ENCODE measurements at places on chromosomes 16 and 17.
A peak's percentile ranks its signal among the peaks of the same experiment; 100 is the strongest.

GRCh38 chr17:5391678-5392077 is 27.8 kb downstream of the NUP88 start:
- DNase-seq: no peak

GRCh38 chr17:6162892-6163291 is 92.7 kb downstream of the WSCD1 start:
- no peak for DNase-seq

- DNase-seq: no peak
Measured at GRCh38 chr16:87559945-87560344, 42.4 kb upstream of the JPH3 start.

GRCh38 chr17:67676305-67676704 is 41.4 kb upstream of the NOL11 start:
- DNase-seq: no peak

- no peak for DNase-seq
Measured at GRCh38 chr16:81445966-81446906, 1.6 kb downstream of the CMIP start.

DNA sequence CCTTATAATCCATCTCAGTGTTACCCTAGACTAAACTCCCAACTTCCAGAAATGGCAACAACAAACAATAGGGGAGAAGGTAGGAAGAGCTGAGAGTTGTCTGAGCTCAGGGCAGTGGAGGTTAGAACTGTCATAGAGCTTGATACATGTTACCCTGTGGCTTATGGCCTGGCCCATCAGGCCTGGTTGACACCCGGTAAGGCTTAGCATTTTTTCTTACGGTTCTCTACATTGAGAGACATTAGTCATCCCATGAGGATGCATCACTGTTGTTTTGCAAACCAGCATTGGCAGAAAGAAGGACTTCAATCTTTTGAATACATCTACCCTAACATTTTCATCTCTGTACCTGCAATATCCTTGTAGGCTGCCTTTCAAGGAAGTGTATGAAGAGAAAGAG is 226.6 kb downstream of the PHKB start:
- no peak for DNase-seq

- no peak for DNase-seq
Measured at GRCh38 chr16:1818873-1819525, 7.6 kb downstream of the HAGH start.

GRCh38 chr17:80890196-80890920 is 101.3 kb upstream of the CHMP6 start:
- DNase-seq: no peak

GRCh38 chr16:57846078-57846697 is 43.9 kb upstream of the KIFC3 start:
- DNase-seq: no peak

- DNase-seq: no peak
Measured at GRCh38 chr16:81744385-81744784, 34.7 kb upstream of the PLCG2 start.

DNA sequence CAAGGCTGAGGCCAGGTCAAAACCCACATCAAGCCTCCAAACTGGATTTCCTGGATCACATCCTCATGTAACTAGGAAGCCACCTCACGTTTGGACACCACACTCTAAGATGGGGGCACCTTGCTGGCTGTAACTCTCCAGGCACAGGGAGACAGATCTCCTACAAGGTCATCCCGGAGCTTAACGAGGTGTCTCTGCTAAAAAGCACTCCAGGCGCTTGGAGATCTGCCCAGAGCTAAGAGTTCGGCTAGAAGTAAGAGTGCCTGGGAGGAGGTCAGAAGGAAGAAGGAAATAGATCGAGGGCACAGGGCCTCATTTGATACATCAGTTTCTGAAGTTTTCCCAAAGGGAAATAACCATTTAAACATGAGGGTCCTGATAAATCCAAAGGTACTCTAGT is 15.9 kb downstream of the PSMB3 start:
- DNase-seq: no peak

- DNase-seq: peak; percentile 95
Measured at GRCh38 chr17:50051082-50051576, 4.8 kb upstream of the ITGA3 start.

- DNase-seq: no peak
Measured at GRCh38 chr17:78174870-78175642, 6.7 kb downstream of the SYNGR2 start.

DNA sequence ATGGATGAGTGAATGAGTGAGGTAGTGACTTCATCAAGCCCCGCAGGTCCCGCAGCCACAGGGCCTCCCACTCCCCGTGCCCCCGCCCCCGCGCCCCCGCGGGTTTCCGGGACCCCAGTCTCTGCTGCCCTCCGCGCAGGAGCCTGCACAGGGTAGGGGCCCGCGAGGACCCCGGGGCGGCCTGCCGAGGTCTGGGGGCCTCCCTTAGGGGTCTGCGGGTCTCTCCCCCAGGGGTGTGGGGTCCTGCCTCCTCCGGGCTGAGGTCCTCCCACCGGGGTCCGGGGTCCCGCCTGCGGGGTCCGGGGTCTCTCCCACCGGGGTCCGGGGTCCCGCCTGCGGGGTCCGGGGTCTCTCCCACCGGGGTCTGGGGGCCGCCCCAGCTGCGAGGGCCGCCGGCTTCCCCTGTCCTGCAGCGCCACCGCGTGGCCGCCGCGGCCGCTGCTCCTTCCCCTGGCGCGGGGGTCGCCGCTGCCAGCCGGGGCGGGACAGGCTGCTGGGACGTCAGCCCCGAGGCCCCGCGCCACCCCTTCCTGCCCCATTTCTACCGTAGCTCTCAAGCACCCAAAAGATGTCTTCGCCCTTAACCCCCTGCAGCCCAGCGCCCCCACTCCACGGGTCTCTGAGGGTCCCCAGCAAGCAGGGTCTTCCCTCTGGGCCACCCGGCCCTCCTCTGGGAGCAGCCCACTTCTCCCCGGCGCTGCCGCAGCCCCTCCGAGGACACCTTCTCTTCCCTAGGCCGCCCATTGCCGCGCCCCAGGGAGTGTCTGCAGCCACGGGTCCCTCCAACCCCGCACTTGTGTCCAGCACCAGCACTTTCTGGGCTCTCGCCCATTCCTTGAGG is 10.4 kb upstream of the CHMP6 start:
- DNase-seq: peak; percentile 56
